ENCODE measurements at places on chromosomes 7 and 10.

DNA sequence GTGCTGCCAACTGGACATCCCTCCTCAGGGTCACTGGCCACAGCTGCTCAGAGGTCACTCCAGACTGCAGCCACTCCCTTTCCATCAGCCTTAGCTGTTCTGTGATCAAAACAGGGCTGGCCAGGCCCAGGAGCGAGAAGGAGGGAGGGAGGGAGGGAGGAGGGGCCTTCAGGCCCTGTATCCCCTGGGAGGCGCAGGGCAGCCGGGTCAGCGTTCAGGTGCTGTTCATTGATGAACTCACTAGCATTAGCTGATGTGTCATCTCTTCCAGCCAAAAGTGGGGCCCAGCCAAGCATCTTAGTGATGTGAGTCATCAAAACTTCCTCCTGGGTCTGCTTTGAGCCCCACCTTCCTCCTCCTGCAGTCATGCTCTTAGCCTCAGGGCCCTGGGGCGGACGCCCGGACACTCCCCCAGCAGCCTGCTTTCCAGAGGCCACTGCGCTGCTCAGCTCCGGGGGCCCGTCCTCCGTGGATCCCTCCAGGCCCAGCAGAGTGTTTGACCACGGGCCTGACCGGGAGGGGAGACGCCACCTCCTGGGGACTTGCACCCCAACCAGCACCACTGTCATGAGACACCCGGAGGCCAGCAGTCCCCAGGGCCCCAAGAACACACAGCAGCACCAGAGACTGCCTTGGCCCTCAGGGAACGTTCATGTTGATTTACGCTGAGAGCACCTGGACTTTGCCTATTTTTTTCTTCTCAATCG is 149.2 kb downstream of the PRKAG2 start:
- peak; percentile 99 for DNase-seq

- DNase-seq: peak; percentile 57
Measured at GRCh38 chr7:131010717-131011431, 276.9 kb upstream of the KLF14 start.

GRCh38 chr7:47266131-47266706 is 315.7 kb downstream of the TNS3 start:
- DNase-seq: peak; percentile 82

- DNase-seq: no peak
Measured at GRCh38 chr10:116286626-116287200, 13.7 kb upstream of the GFRA1 start.

DNA sequence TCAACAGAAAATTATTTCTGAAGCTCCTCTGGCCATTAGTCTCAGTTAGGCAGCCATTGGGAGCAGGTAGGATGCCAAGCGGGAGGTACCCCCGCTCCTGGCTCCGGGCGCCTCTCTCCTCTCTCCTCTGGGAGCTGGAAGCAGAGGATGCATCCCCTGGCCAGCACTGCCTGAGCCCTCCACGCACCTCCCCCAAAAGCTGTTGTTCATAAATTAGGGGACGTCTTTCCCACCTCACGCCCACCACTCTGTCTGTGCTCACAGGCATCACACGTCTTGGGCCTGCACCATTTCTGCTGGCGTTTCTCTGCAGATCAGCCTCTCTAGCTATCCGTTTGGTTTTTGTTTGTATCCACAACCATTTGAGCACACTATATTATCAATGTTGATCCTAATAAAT is 609.0 kb upstream of the FOXK1 start:
- DNase-seq: no peak

GRCh38 chr10:4448030-4448429 is 378.0 kb upstream of the AKR1E2 start:
- DNase-seq: no peak

DNA sequence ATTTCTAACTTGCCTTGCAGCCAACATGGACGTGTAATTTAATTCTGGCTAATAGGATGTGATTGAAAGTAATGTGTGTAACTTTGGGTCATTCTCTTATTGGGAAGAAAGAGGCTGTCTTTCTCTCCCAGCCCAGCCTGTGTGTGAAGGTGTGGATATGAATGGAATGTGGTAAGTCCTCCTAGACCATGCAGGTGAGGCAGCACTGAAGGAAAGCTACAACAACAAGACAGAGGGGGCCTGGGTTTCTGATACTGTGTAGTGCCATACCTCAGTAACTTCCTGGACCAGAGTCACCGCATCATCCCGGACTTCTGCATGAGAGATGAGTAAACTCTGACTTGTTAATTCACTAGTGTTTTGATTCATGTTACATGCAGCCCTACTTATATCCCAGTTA is 237.0 kb downstream of the EXOC4 start:
- no peak for DNase-seq

All from foreskin fibroblast (primary cell).